ENCODE measurements at places on chromosomes 7 and 10.

DNA sequence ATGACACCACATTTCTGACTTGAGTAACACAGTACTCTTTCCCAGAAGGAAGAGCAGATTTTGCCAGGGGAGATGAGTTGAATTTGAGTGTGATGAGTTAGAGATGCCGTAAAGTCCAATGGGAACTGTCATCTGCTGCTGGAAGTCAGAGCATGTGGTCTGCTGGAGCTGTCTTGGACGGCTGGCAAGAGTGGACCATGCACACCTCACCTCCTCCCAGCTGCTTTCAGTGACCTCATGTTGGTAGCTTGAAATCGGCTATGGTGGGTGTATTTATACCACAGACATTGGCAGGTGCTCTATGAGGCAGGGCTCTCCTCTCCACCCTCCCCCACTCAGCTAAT, 82.3 kb downstream of the COL13A1 start:
- no peak for DNase-seq

DNA sequence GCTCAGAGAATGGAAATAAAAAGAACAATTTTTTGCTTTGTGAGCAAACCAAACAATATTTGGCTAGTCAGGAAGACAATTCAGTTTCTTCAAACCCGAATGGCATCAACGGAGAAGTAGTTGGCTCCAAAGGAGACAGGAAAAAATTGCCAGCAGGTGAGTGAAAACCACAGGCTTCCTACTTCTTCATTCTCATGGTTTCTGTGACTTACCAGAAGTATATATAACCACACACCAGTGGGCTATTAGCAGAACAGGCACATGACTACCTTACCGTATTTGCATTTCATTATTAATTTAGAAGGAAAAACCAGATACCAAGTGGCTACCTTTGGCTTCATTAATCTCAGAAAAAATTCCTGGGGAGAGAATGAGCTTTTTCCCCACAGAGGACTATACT, 8.8 kb downstream of the TDRD1 start:
- DNase-seq, result peak; percentile 20

DNA sequence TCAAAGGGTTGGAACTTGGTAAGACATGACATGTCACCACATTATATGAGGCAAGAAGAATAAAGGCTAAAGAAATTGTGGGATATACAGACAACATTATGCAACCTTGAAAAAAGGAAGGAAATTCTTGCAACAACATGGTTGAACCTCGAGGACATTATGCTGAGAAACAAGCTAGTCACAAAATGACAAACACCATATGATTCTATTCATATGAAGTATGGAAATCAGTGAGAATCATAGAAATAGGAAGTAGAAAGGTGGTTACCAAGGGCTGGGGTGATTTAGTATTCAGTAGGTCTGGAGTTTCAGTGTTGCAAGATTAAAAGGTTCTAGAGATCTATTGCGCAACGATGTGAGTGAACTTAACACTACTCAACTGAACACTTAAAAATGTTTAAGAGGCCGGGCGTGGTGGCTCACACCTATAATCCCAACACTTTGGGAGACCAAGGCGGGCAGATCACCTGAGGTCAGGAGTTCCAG, 126.9 kb upstream of the TBX20 start:
- DNase-seq, result no peak

DNA sequence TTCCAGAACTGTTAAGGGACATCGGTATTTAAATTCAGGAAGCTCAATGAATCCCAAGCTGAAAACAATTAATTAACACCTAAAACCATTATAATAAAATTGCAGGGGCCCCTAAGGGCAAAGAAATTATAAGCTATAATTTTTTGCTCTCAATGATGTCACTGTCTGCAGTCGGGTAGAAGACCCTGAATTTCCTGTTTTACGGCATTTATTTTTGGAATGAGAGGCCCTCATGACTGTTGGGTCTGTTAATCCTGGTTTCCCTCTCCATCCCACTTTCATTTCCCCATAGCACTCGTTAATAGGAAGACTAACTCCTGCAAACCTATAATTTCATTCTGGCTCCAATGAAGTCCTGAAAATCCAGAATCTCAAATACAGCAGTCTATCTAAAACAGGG, 25.8 kb upstream of the GPR37 start:
- DNase-seq, result no peak

DNA sequence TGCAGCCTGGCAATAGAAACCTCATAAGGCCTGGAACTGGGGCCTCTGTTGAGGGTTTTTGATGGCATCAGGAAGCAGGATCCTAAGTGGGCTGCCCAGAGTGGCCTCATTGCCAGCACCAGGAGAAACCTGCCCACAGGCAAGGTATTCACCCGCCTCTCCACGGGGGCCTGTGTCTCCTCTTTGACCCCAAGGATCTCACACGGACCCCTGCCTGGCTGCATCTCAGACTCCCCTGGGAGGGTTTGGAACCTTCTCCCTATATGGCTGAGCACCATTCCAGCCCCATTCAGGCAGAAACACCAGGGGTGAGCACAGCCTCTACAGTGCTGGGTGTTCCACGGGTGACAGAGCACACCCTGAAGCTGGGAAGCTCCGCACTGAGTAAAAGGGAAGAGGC, 14.6 kb upstream of the C10orf71 start:
- no peak for DNase-seq

DNA sequence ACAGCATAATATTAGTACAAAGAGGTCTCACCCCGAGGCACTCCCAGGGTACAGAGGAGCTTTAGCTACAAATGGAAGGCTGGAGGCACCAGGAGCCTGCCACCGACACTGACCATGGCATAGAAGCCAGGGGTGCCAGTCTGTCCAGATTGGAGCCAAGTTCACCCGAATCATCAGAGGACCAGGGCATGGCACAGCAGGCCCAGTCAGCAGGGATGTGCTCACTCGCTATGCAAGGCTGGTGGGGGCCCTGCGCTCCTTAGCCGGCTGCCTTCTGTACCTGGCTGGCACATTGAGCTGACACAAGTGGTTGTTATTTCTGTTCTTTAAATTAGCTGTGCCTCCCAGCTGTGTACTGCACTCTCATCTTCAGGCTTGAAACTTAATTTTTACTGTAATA, 149.3 kb downstream of the TCERG1L start:
- DNase-seq, result no peak

- DNase-seq, result no peak
Observed at GRCh38 chr7:138895679-138896078, 85.5 kb downstream of the KIAA1549 start.

DNA sequence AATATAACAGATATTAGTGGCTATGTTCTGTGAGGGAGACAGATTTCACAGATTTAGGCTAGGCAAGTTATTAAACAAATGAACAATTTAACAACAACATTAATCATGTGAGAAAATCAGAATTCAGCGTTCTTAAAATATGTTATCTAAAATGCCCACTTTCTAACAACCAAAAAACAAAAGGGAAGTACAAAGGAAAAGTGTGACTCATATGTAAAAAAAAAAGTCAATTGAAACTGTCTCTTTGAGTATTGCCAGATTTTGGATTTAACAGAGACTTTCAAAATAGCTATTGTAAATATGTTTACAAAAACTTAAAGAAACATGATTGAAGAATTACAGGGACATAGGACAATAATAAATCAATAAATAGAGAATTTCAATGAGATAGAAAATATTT, 34.8 kb upstream of the ARHGAP22 start:
- DNase-seq, result no peak

DNA sequence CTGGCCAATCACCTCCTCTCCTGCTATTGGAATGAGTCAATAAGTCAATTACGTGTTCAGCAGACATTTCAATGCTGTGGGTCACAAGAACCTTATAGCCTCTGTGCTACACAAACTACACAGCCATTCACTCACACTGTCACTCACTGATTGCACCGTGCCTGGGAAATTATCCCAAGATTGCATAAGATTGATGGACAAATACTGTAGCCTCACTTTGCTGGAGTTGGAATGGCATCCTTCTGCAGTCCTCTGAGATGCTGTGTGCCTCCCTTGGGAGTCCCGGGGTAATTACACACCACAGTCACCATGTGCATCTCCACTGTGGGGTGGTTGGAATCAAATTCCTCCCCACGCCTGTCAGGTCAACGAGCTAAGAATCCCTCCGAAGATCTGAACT, 358.7 kb upstream of the MGMT start:
- no peak for DNase-seq

GRCh38 chr7:157983502-157984422, 603.9 kb downstream of the PTPRN2 start:
- no peak for DNase-seq

GRCh38 chr7:29565224-29565630, 1.6 kb downstream of the PRR15 start:
- DNase-seq, result no peak

All from germinal center (tissue), 1 donor.